ENCODE measurements at places on chromosomes 4 and X.

DNA sequence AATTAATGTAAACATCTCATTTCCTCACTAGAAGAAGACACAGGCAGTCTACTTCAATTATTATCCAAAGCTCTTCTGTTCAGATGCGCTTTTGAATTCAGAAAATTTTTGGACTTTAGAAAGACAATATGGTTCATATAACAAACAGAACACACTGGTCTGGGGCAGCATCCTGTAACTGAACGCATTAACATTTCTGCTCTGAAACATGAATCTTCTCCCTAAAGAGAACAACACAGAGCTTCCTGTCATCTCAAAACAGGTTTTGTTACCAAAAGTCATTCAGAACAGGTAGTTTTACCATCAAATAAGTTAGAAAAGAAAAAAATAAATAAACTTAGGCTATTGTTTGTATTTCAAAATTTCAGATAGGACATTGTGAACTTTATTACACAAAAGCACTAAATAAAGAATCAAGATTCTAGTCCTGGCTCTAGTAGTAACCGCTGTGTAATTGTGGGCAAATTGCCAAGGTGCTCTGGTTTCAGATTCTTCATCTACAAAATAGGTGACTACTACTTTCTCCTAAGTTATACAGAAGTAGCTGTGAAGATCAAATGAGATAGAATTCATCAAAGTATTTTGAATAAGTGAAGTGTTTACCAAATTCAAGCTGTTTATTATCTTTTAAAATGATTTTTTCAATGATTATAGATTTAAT is 252.3 kb upstream of the RASGEF1B start:
- no peak for DNase-seq

DNA sequence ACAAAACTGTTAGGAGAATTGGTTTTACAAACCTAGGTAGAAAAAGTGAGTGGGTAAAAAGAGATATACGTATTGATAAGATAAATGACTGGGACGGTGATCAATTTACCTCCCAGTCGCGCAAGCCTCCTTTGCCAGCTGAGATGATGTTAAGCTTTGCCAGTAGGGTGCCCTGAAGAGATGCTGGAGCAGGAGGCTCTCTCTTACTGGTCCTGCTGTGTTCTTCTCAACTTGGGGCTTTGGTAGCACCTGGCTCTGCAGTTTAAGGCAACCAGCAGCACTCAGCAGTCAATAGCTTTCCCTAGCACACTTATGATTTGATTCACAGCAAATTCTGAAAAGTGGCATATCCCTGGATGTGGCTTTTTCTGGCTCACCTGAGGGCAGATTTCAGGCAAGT is 1461.7 kb downstream of the ADGRL3 start:
- DNase-seq: no peak

DNA sequence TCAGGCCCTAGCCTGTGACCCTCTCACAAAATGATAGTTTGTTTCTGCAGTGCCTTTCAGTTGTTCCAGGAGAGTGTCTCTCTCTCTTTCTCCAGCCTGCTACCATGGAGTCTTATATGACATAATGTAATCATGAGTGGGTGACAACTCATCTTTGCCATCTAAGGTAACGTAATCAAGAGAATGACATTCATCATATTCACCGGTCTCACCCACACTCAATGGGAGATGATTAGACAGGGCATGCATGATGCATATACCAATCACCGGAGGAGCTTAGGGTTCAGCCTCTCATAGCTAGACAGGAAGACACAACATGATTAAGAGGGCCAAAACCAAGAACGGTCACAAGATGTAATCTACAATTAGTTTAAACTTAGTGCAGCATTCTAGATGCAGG is 97.1 kb upstream of the FAM9B start:
- peak; percentile 46 for DNase-seq

DNA sequence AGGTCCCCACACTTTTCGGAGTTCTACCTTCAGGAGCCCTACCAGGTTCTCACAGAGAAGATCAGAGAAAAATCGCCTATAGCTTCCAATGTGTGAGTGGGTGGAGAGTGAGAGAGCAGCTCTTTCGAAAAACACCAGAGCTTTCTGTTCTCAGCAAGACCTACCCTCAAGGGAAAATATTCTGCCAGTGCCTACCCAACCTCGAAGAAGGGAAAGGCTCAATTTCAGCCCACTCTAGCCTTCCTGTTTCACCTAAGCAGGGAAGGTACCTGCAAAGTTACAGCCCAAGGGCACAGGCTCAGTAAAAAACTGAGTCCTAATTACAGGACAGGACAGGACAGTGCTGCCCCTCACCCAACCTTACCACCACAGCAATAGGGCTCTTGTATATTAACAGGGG is 104.0 kb upstream of the WDR17 start:
- DNase-seq: no peak

GRCh38 chr4:144648042-144648441 is 2.1 kb downstream of the HHIP start:
- DNase-seq: peak; percentile 73

DNA sequence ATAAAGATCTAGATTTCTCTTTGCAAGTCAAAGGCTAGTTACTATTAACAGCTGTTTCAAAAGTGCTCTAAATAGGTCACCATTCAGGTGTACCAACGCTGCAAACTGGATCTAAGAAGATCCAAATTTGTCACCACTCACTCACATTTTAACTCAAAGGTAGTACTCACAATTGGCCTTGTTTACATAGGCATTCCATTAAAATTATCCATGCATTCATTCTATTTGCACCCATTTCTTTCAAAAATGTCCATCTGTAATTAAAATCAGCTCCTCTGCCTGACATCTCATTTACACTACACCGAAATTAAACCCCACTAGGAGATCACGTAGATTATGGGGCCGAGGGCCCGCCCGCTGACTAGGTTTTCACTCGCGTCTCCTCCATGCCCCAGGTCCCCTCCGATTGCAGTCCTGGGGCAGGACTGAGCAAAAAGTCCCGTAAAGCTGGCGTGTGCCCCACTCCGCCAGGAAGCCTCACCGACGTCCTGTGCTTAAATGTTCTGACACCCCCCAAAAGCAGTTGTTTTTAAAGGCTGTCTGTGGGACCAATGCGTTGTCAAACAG is 1.3 kb upstream of the ING2 start:
- no peak for DNase-seq

DNA sequence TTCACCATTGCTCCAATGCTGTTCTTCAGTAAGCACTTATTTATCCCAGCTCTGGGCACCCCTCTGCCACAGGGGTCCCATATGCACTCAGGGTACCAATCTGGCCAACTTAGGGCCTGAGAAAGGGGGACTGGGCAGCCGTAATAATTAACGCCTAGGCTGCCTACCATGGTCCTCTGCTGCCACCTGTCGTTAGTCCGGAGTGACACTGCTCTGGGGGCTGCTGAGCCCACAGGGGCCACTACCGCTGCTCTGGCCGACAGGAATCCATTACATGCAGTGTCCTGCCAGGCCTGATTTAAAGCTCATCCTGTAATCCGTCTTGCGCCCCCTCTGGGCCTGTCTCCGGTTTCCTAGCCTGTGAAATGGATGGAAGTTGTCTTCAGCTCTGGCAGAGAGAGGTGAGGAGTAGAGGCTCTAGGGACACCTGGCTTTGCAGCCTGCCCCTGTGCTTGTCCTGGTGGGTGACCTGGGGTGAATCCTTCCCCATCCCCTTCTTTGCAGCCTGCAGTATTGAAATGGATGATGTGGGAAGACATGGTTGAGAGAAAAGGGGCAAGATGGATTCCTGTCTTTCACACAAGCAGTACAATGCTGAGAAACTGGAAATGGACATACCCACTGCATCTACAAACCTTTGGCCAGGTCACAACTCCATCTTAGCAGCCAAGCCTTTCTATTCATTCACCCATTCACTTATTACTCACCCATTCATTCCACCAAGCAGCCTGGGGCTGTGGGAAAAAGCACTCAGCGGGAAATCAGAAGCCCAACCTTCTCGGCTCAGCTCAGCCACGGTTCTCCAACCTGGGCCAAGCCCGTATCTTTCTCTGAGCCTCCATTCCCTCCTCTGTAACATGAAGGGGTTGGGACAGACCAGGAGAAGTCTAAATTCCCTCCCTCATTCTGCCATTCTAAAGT is 116.3 kb upstream of the NALF2 start:
- DNase-seq: peak; percentile 1

GRCh38 chrX:132883358-132883915 is 75.0 kb downstream of the HS6ST2 start:
- DNase-seq: no peak

DNA sequence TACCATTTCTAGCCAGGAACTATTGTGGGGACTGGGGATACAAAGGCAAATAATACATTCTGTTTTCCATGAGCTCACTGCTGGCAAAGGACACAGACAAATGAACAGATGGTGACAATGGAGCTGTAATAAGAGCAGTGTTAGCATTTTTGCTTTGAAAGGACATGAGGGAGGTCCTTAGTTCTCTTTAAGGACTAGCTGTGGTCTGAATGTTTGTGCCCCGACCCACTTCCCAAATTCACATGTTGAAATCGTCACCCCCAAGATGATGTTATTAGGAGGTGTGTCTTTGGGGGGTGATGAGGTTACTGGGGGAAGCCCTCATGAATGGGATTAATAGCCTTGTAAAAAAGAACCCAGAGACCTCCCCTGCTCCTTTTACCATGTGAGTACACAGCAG is 30.3 kb downstream of the CCNG2 start:
- DNase-seq: no peak

- no peak for DNase-seq
Measured at GRCh38 chr4:164894702-164895101, 17.7 kb downstream of the APELA start.

DNA sequence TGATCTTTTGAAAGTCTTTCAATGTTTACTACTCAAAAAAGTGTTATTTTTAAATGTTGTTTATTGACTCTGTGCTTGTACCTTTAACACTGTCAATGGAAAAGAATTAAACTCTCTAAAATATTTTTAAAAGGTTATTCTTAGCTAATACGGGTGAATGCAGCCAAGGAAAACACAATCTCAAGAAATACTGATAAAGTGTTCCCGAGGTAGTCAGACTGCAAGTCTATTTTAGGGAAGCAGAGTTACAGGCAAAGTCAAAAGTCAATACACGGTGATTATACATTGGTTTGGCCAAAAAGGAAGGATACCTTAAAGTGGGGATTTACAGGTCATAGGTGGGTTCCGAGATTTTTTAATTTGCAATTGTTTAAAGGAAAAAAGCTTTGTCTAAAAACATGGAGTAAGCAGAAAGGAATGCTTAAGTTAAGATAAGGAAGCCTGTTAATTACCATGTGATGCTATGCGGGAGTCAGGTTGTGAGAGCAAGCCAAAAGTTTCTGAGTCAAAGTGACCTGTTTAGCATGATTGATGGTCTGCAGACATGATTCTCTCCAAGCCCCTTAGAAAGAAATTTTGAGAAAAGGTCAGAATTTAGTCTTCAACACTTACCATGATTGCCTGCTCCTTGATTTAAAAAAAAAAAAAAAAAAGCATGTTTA is 288.4 kb downstream of the KLHL4 start:
- no peak for DNase-seq

DNA sequence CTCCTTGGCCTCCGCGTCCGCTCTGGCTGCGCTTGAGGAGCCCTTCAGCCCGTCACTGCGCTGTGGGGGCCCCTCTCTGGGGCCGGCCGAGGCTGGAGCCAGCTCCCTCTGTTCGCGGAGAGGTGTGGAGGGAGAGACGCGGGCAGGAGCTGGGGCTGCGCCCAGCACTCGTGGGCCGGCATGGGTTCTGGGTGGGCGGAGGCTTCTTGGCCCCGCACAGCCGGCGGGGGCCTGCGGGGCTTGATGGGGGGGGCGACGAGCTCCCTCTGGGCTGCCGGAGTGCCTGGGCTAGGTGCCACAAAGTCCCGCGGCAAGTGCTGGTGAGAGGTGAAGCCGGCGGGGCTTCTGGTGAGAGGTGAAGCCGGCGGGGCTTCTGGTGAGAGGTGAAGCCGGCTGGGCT is 61.9 kb downstream of the ANKRD50 start:
- no peak for DNase-seq

DNA sequence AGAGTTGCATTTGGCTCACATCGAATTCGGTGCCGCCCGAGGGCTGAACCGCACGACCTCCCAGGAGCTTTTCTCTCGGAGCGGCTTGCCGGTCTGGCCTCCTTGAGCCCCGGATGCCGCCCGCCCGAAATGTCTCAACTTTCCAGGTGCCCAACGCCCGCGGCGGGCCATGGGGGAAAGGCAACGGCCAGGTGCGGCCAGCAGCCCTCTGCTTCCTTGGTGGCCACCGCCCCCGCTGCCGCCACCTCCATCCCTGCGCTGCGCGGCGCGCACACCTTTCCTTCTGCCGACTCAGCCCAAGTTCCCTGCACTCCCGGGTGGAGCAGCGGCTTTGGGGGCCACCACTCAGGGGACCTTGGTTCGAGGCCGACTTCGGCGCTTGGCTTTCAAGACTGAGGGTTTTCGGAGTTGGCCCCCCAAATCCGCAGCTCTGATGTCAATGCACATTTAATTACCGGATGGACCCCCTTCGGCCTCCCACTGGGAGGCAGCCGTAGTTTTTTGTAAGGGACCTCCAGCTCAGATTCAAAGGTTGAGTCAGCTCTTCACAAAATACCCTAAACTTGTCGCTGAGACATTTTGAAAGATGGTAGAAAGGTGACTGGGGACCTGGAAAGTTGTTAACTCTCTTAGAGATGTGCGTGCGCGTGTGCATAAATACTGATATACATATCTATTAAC is 1.1 kb downstream of the AFF2 start:
- no peak for DNase-seq

DNA sequence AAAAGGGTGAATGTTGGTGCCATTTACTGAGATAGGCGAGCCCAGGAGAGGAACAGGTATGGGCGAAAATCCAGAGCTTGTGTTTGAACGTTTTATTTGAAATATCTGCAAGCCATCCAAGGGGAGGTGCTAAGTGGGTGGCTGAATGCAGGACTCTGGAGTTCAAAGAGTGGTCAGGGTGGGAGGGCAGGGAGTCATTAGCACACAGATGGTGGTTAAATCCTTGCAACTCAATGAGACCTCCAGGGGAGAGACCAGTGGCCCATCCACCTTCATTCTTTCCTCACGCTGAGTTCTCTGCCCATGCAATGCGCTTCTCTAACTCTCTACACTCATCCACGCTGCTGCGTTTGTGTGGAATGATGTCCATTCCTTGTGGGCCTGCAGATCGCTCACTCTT is 101.1 kb downstream of the VCX3B start:
- DNase-seq: no peak

DNA sequence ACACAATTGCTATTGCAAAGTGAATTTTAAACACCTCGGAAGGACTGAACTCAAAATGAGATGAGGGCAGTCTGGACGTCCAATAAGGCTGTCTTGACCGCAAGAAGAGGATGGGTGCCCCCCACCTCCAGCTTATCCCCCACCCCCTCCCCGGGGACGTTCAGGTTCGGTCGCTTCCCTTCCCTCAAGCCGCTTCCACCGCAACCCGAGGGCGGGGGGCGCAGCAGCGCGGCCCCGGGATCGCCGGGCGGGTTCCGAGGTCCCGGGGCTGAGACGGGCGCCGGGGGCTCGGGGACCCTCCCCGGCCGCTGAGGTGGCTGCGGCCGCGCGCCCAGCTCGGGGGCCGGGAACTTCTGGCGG is 480 bp downstream of the USP46 start:
- DNase-seq: no peak

GRCh38 chrX:123477673-123478072 is 255.2 kb downstream of the THOC2 start:
- DNase-seq: no peak

DNA sequence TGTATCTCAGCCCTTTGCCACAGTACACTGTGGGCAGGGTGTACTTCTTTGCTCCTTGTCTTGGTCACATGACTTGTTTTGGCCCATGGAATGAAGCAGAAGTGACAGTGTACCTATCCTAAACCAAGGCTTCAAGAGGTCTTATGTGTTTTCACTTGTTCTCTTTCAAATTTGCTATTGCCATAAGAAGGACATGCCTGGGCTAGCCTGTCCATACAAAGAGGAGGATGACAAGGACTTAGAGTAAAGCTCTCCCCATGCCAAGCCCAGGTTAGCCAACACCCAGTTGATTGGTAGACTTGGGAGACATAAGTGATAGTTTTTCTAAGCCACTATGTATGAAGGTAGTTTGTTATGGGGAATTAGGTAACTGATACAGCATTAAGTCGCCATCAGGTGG is 141.1 kb upstream of the MID1 start:
- DNase-seq: no peak
